ENCODE measurements at places on chromosomes 4 and X.

DNA sequence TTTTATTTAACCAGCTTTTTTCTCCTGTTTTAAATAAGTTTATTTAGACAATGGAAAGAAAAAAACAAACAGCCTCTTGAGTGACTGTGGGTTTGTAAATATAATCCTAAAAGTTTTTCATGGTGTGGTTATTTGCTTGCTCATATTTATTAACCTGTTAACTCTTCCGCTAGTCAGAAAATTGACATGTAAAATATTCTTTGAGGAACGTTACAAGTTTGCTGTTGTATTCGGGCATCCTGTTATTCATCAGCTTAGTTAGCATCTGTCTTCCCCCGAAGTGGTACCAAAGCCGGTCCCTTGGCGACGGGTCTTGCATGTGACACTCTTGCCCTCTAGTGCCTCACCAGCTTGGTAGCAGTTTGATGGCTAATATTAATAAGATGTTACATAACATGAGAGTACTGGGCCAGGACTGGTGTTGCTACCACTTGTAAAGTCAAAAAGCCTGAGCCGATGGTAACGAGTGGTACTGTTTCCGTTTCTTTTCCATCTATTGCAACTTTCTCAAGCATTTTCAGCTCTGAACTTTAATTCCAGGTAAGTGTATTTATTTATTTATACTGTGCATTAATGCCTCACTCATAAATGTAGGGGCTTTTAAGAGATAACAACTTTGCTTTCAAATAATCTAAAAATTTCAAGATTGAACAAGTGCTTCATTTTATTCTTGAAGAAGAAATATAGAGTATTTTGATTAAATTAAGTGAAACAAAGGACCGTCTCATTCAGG, at the start of gene NDST3:
TSS of gene NDST3 (plus strand) at position 434 of the 733 bp plus-strand sequence. CDS start 19,425 bp downstream, outside the sequence.
- peak; percentile 25 for DNase-seq

- no peak for DNase-seq
Measured at GRCh38 chr4:24248674-24249630, 335.4 kb downstream of the DHX15 start.

DNA sequence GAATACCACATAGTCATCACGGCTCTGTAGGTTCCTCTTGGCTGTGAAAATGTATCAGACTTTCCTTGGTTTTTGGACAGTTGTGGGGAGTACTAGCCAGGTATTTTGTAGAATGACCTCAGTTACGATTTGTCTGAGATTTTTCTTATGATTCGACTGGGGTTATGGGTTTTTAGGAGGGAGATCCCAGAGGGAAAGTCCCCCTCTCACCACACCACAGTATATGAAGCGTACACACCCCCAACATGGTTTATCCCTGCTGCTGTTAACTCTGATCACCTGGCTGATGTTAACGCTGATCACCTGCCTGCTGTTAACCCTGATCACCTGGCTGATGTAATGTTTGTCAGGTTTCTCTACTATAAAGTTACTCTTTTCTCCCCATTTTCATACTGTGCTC, 72.6 kb downstream of the ANAPC4 start:
- DNase-seq = no peak

- DNase-seq = no peak
Measured at GRCh38 chrX:150032742-150033141, 94.5 kb upstream of the EOLA2 start.

DNA sequence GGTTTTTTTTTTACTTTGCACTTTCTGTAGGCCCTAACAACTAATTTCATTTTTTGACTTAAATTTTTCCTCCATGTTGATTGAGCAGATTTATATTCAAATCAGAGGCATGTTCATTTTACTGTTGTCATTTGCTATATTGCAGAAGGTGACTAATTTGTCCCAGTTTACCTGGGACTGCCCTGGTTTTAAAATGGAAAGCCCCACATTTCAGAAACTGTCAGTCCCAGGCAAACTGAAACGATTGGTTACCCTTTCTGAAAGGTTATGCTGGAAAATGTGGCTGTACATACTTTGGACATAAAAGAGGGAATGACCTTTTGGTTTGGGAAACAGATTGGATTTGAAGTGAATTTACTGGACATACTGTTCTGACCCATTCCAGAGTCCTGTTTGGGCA, 160.0 kb downstream of the SPCS3 start:
- no peak for DNase-seq
